ENCODE measurements at places on chromosomes 3 and 15.

DNA sequence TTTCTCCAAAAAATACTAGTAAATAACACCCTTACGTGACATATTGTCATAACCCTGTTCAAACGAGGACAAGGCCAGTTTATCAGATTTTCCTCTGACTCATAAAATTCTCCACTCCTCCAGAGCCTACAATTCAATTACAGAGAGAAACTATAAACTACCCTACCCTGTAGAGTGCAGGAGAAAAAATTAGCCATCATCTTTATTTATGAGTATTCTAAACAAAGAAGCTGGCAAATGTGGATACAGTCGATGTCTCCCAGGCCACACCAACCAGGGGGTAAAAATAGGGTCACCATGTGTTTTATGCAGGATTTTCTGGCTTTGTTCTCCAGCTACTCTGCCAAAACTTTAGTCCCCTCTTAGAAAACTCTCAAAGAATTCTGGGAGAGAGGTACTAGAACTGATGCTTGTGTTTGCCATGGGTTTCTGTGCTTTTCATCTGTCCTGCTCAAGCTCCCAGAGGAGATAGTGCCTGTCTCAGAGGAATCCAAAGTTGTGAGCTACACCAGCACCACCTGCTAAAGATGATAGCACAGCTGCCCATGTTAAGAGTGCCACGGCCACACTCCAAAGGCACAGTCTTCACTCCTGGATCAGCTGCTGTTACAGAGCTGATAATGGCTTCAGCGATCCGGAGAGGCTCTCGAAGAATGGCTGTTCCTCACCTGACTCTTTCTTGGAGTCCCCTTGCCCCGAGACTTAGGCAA lies 150.2 kb downstream of the IMPG2 start:
- no peak for DNase-seq

- no peak for DNase-seq
These were observed 87.5 kb downstream of the RPL39L start for GRCh38 chr3:187051724-187052366.

GRCh38 chr3:62815981-62816380 lies 59.2 kb downstream of the CADPS start:
- DNase-seq, result no peak

DNA sequence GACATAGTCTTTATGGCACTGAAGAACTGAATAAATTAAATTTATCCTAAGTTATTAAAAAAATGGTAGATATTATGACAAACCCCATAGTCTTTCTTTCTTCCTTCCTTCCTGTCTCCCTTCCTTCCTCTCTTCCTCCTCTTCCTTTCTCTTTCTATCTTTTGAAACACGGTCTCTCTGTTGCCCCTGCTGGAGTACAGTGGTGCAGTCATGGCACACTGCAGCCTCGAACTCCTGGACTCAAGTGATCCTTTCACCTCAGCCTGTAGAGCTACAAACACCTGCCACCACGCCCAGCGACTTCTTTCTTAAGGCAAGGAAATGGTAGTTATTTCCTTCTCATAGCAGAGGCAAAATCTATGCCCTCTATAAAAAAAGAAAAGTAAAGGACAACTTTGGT lies 354.6 kb downstream of the GAP43 start:
- DNase-seq, result no peak

GRCh38 chr3:23115171-23115877 lies 87.8 kb upstream of the UBE2E2 start:
- peak; percentile 79 for DNase-seq

DNA sequence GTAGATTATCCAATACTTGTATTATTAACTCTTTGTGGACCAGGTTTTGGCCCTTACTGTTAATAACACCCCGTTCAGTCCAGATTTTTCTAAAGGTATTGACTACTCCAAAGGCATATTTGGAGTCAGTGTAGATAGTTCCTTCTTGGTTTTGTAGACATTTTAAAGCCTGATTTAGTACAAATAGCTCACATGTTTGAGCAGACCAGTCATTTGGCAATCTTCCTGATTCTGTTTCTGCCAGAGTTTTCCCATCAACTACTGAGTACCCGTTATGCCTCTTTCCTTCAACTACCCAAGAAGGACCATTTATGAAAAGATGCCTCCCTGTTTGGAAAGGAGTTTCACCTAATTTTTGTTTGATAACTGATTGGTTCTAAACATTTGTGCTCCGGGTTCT lies 82.0 kb downstream of the CHCHD4 start:
- no peak for DNase-seq

DNA sequence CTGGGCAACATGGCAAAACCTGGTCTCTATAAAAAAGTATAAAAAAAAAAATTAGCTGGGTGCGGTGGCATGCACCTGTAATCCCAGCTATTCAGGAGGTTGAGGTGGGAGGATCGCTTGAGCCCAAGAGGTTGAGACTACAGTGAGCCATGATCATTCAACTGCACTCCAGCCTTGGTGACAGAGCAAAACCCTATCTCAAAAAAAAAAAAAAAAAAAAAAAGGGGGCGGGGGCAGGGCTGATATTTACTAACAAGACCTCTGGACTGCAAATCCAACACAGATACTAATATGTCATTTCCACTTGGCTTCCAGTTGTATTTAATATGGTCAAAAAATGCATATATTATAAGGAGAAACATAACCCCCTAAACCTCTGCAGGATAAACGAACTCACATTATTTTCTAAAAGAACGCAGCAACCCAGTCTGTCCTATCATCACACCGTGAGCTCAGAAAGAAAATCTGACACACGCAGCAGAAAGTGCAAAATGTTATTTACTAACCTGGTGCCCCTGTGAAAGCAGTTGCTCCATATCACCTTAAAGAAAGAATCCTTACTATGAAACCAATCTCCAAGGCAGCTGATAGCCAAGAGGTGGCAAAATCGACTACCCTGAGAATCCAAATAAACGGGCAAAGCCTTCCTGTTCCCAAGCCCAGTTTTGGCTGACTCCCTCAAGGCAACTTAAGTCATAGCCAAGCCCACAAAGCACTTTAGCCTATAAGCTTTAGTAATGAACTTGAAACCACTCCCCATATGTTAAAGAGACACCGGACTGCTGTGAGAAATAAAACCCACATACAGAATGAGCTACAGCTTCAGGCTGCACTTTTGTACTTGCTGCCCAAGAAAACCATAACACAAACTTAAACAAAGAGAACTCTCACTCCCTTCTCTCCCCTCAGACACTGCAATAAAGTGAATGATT lies 39.3 kb downstream of the PLD1 start:
- peak; percentile 86 for DNase-seq

DNA sequence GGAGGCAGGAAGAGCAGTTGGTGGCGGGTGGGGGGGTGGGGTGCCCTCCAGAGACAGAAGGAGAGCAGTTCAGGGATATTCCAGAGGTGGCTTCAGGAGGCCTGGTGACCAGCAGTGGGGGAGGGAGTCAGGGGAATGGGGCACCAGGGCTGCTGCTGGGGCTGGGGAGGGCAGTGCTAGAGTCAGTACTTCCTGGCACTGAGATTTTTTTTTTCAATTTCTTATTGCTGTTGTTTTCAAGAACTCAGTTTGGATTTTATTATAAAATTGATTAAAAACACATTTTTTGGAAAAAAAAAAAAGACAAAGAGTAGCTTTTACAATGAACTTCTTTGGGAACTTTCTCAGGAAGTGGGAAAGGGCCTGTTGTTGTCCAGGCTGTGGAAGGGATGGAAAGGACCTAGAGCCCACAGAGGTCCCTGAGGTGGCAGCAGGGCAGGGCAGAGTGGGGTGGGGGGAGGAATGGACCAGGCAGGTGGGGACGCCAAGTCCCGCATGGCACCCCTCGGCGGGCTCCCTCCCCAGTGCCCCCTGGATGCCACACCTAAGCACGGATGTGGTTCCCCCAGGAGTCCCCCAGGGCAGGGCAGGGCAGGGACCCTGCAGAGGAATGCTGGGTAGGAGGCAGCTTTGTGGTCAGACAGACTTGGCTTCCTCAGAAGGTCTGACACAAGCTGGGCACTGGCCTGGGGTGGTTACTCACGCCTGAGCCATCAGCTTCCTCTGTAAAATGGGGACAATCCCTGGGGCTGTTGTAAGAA lies 8.5 kb upstream of the ANPEP start:
- no peak for DNase-seq

DNA sequence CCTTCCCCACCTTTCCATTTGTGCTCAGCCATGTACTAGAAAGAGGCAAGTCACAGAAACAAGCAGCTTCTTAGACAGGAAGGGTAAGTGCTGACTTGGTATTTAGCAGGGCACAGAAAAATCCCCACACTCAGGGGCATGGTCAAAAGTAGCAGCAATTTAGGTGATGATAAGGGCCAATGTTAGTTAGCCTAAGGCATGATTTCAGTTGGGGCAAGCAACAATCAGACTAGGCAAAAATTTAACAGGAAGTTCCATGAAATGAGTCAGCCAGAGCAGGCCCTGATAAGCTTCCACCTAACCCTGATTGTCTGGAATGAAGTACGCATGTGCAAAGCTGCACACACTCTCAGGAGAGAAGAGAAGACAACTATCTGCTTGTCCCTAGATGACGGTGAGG lies 423.4 kb upstream of the UBE2E2 start:
- no peak for DNase-seq

- DNase-seq, result no peak
These were observed 121.6 kb downstream of the SMAD6 start for GRCh38 chr15:66823601-66824000.

DNA sequence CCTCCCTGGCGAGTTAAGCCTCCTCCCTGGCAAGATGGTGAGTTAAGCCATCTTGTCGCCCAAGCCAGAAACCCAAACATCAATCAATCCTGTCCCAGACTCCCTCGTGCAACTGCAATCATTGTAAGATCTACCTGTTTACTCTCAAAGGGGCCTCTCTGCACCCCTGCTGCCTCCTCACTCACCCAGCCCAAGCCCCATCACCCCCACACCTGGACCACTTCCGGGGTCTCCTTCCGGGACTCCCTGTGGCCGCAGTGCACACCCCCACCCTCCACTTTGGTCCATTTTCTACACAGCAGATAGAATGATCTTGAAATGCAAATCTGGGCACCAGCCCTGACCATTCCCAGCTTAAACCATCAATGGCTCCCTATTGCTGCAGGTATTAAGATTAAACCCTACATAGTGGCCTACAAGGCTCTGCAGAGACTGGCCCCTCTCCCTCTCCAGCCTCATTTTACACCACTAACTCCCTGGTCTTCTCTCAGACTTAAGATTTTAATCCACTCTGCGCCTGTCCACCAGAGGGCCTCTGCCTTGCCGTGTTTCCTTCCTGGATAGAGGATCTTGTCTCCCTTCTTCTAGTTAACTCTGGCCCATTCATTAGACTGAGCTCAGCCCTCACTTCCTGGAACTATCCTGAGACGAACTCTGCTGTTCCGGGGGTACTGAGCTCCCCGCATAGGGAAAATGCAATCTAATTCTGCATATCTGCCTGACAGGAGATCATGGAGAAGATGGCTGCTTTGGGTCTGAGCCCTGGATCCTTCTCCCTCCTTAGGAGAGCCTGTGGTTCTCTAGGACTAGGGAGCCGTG lies 41.9 kb upstream of the SLC6A1 start:
- peak; percentile 4 for DNase-seq

DNA sequence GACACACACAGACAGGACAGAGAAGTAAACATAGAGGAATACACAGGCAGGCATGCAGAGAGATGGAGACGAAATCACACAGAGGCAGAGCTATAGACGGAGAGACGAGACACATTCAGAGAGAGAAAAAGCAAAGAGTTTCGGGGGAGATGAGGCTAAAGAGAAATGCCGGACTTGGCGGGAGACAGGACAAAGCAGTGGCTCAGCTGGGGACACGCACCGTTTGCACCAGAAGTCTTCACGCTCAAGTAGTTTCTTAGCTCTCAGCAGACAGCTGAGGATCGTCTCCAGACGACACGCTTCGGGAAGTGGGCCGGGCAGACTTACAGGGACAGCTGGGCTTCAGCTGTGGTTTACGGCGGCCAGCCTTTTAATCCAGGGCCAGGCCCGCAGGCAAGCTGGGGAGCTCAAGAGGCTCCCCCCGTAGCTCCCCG lies 56.2 kb upstream of the DLG1 start:
- no peak for DNase-seq

DNA sequence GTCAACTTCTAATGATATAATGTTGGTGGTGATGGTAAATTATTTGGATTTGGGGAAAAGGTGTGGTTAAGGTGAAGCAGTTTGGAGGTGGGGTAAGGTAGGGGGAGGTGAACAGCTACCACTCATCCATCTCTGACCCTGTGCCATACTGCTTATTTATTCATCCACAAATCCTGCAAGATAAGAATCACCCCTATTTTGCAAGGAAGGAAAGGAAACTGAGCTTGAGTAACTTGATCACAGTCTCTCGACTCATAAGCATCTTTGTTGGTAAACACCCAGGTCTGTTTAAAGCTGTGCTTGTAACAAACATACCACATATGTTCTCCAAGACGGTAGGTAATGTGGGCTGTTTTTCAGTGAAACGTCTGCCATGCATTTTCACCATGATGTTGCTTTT lies 67.3 kb downstream of the PTPRG start:
- DNase-seq, result no peak

- DNase-seq, result peak; percentile 95
These were observed 108.6 kb downstream of the RPLP1 start for GRCh38 chr15:69561071-69561784.

DNA sequence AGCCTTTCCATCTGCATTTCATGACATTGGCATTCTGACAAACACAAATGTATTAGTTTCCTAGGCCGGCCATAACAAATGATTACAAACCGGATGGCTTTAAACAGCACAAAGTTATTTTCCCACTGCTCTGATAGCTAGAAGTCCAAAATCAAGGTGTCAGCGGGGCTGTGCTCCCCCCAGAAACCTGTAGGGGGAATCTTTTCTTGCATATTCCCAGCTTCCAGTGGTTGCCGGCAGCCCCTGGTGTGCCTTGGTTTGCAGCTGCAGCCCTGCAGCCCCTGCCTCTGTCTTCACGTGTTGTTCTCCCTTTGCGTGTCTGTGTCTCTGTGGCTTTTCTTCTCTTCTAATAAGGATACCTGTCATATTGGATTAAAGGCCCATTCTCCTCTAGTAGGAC lies 79.0 kb upstream of the CDV3 start:
- DNase-seq, result no peak

GRCh38 chr3:150535204-150535603 lies 11.1 kb downstream of the SERP1 start:
- DNase-seq, result no peak

DNA sequence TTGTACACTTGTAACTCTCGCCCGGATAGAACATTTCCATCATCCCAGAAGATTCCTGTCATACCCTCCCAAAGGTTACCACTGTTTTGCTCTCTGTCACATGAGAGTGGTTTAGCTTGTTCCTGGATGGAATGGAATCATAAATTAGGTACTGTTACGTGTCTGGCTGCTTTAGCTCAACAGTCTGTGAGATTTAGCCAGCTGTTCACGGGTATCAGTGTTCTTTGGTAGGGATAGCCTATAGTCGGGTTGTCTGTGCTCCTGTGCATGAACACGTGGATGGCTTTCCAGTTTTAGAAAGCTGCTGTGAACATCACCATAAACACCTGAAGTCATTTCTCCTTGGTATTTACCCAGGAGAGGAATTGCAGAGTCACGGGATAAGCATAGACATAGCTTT lies 58.2 kb upstream of the NR2C2 start:
- no peak for DNase-seq
